Karpas-422 (cell line): ENCODE measurements at places on chromosomes 3 and 15.
A peak's percentile ranks its signal among the peaks of the same experiment; 100 is the strongest.

GRCh38 chr3:123068601-123069381, 2.0 kb downstream of the PDIA5 start:
- DNase-seq: no peak

DNA sequence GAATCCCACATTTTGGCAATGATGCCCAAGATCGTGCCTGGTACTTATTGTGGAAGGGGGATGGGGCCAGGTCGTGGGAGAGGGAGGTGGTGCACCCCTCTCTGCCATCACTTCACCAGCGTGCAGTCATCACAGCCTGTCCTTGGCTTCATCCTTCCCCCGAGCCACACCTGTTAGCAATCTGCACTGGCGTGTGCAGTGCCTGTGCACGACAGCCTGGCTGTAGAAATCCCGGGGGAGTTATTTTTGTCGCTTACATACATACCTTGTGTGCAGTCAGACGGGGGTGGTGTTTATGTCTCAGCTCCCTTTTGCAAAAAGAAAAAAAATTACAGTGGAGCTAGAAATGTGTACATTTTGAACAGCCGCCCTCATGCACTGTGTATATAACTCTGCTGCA, 216.0 kb downstream of the TLE3 start:
- peak; percentile 98 for DNase-seq

DNA sequence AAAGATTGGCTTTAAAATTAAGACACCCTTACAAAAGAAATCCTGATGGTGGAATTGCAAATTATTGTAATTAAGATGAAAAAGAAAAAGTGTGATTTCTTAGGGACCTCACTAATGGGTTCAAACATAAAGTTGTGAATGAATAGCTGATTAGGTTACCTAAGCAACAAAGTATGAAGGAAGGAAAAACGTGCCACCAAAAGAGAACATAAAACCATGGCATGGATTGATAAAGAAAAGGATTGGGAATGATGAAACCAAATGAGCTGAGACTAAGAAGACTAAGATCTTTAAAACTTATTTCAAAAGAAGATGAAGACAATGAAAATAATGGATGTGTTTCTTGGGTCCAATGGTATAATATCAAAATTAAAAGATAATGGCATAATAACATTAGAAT, 32.2 kb upstream of the GUCA1C start:
- DNase-seq: no peak

DNA sequence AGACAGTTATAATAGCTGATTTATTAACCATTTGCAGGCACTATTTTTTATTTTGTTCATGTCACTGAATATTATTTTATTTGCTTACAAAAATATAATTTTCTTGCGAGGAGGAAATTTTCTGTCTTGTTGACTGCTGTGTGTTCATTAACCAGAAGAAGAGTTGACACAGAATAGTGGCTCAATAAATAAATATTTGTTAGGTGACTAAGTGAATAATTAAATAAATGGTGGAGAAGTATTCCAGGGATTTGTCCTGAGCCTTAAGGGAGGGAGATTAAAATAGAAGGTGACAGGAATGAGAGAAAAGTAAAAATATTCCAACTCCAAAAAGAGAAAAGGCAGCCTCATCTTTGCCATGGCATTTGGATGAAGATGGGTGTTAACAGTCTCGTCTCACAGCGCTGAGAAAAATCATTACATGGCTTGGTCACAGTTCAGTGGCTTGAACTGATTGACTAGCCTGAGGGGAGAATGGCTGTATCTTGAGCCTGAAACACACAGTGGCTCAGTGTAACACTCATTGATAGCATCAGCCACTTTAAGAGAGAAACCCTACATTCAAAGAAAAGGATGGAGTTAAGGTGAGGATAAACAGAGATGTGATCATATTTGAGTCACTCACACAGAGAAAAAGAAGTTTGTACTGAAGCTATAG, 449.9 kb upstream of the NAALADL2 start:
- DNase-seq: no peak

- DNase-seq: no peak
These were observed 11.2 kb upstream of the DCAF1 start for GRCh38 chr3:51510996-51511395.

GRCh38 chr3:194285850-194286197, 65.3 kb downstream of the CPN2 start:
- DNase-seq: no peak

DNA sequence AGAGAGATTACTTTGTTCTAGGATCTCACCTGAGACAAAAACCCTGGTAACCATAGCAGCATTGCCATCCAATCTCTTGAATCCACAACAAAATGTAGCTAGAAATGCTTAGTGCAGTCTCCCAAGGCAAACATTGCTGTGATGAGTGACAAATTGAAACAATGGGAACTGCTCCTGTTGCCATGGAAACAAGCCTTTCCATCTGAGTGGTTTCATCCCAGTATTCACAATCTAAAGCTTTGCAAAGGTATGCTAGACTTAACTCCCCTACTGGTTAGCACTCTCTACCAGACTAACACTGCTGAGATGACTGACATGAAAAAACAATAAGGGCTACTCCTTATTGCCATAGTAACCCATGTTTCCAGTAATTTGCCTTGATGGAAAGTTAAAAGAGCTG, 172.6 kb upstream of the CNTN3 start:
- DNase-seq: no peak
